ENCODE measurements at places on chromosomes 5 and 9.

GRCh38 chr5:108315829-108316228 is 66.1 kb downstream of the FBXL17 start:
- DNase-seq: no peak

GRCh38 chr9:26163931-26164330 is 485.7 kb upstream of the TUSC1 start:
- no peak for DNase-seq

- DNase-seq: no peak
Observed at GRCh38 chr5:132915681-132916080, 42.2 kb downstream of the LEAP2 start.

- no peak for DNase-seq
Observed at GRCh38 chr5:147693233-147693632, 89.3 kb downstream of the JAKMIP2 start.

DNA sequence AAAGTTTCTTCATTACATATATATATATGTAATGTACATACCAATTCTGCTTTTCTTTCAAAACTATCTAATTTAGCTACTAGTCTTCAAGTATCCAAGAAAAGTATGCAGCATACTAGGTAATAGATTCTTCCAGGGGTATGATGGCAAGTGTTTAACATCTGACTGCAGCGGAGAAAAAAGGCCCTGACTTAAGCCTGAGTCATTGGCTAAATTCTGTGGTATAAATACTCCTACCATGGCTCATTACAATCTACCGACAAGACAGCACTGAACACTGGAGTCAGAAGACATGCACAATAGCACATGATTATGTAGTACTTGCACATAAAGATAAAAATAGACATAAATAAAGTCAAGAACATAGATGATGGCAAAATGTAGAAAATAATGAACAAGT is 439.9 kb downstream of the BRINP1 start:
- DNase-seq: no peak

DNA sequence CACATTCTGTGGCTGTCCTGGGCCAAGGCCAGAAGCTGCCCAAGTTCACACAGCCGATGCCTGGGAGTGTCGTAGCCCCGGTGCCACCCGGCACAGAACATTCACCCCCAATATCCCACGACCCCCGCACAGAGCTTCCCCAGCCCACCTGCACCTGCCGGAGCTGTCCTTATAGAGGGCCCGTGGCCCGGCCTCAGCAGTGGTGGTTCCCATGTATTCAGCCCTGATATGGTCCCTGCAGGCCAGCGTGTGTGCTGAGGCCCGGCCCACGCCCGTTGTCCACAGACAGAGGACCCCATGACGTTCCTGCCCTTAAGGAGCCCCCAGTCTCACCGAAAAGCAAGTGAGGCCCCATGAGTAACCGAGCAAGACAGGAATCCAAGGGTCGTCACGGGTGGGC is 5.3 kb upstream of the GFI1B start:
- no peak for DNase-seq

DNA sequence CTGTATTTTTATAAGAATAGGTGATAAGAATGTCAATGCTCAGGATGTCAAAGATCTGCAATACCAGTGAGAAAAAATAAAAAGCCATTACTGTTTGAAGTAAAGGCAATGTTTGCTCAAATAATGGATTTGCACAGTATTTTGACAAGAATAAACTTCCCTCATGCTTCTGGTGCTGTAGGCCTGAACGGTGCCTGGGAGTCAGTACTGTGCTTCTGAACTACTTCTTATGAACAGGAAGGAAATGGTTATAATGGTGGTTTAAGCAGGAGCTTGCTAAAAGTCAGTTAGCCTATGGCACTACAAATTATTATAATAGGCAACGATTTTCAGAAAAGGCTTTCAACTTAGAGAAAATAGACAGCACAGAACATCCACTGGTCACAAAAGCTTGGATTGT is 548.3 kb upstream of the CDH18 start:
- DNase-seq: no peak

DNA sequence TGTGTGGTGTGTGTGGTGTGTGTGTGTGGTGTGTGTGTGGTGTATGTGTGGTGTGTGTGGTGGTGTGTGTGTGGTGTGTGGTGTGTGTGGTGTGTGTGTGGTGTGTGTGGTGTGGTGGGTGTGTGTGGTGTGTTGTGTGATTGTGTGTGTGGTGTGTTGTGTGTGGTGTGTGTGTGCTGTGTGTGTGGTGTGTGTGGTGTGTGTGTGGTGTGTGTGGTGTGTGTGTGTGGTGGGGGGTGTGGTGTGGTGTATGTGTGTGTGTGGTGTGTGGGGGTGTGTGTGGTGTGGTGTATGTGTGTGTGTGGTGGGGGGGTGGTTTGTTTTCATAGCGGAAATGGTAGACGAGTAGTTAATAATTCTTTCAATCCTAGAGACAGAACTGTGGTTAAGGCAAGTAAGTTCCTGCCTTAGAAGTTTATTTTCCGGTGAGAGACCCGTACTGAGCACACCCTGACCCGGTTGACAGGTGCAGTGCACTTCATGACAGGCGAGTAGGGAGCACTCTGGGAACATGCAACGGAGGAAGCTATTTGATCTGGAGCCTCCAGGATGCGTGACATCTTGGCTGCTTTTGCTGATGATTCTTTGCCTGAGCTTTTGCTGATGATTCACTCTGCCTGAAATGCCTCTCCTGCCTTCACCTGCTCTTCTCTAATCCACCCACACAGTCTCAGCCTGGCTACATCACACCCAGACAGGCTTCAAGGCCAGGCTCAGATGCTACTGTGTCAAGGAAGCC is 21.7 kb upstream of the FAT2 start:
- no peak for DNase-seq
